ENCODE measurements at places on chromosomes 2 and 18. TPM values are rescaled to one million over a fixed set of nuclear protein-coding genes. Genes with fewer than 3 reads are reported as not detected.

Gene HNRNPA3
- total RNA-seq: 73.2 TPM

Gene GALNT1
- 47.8 TPM for total RNA-seq

Gene MTCL1
- 9.1 TPM for total RNA-seq

Gene FAM168B
- total RNA-seq: 90.5 TPM

Gene C2orf74
- 33.7 TPM for total RNA-seq

Gene FSHR
- not detected for total RNA-seq

Gene SCN1A
- 0.63 TPM for total RNA-seq

Gene IHH
- not detected for total RNA-seq

Gene PRKAG3
- 0.14 TPM for total RNA-seq

Gene ROCK2
- total RNA-seq: 30.2 TPM

Gene RNF152
- total RNA-seq: 10.4 TPM

Gene TFCP2L1
- total RNA-seq: 0.14 TPM

Gene L3MBTL4
- total RNA-seq: 3.5 TPM

All from left ventricle myocardium inferior (tissue), 1 donor.